ENCODE measurements at places on chromosomes 13 and 19.

GRCh38 chr19:56837004-56837403, 3.5 kb downstream of the PEG3 start:
- no peak for DNase-seq

- peak; percentile 66 for DNase-seq
Observed at GRCh38 chr13:29923554-29924481, 73.4 kb upstream of the UBL3 start.

GRCh38 chr13:93534181-93534700, 307.6 kb downstream of the GPC6 start:
- no peak for DNase-seq

DNA sequence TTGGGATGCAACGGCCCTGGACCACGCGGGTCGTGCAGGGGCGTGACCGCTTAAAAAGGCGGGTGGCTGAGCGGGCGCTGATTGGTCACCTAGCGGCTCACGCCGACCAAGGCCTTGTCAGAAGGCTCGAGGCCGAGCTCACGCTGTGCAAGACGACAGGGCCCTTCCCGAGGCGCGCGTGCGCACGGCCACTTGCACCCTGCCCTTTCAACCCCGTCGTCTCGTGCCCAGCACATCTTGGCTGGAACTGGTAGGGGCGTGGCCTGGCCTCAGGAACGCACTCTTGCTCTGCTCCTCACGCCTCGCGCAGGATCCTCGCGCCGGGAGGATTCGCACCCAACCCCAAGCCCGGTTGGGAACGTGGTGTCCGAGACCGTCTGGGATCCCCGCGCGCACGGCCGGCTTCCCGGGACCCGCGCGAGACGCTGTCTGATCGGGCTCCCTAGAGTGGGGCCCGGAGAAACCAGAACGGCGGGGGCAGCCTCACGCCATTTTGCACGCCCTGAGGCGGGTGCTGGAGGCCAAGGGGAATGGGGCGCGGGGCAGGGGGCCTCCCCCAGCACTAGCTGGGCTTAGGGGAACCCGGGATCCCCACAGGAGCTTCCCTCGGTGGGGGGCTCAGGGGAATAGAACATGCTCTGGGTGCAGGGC, at the start of gene MEIOSIN:
TSS of gene MEIOSIN (plus strand) at position 280 of the 651 bp plus-strand sequence. CDS start 1,938 bp downstream, outside the sequence.
- DNase-seq, result no peak

- peak; percentile 87 for DNase-seq
Observed at GRCh38 chr19:14479975-14480699, 5.0 kb upstream of the PTGER1 start.

- DNase-seq, result no peak
Observed at GRCh38 chr13:49246850-49247642, 679 bp upstream of the CDADC1 start.

DNA sequence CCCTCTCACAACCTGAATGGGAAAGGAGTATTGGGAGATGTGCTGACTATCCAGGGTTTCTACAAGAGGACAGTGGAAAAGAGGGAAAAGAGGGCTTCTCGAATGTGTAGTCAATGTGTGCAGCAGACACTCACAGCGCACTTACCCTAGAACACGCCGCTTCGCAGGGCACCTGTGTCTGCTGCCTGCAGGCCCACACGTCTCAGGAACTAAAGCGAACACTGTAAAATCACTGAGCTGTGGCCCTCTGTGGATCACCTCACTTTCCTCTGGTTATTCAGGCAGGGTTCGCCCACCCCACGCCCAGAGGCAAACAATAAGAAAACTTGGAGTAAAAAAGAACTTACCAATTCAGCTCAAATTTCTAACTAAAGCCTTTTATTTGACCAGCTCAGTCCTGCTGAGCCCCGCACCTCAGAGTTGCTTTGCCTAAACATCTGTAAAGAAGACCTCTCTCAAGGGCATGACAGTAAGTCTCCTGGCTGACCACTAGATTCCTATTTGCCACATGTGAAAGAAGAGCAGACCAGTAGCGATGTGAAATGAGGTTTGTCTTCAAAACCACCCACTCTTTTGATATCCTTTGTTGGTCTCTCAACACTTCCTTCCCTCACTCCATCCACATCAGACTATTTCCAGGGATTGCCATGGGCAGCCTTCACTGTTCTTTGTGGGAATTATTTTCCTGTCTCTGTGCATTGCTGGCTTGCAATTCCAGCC, 19.3 kb upstream of the DOCK9 start:
- no peak for DNase-seq

DNA sequence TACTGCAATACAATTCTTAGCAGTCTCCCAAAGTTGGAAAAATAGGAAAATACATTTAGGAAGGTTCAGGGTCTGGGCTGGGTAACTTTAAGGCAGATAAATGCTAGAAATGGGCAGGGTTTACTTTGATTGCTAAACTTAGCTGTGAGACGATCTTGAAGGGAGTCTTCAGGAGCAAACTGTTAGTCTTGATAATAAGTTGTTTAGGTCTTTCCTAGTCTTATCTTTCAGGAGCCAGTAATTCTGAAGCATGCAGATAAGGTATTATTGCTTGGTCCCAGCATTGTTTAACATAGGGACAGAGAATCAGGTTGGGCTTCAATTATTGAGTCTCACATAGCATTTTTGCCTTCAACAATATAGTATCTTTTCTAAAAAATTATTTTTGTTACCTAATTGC, 262.4 kb upstream of the MIR17HG start:
- DNase-seq, result no peak

GRCh38 chr13:72726726-72727416, 558 bp downstream of the MZT1 start:
- peak; percentile 21 for DNase-seq

DNA sequence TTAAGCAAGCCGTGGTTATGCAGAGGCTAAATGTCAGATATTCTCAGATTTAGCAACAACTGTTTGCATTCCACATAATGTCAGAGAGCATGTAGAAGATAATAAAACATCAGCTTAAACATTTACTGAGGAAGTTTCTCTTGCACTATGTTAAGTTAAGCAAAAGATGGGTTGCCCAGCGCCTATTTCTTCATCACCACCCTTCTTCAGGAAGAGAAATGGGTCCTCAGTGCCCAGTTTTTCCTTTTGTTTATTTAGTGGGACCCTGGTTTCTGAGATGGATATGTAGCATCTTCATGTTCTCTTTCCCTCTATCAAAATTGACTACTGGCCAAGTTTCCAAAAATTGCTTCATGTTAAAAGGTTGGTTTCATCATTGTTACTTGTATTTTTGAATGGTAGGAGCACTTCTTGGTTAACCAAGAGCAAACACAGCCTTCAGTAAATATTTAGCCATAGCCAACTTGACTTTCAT, 356.8 kb downstream of the RFC3 start:
- no peak for DNase-seq

DNA sequence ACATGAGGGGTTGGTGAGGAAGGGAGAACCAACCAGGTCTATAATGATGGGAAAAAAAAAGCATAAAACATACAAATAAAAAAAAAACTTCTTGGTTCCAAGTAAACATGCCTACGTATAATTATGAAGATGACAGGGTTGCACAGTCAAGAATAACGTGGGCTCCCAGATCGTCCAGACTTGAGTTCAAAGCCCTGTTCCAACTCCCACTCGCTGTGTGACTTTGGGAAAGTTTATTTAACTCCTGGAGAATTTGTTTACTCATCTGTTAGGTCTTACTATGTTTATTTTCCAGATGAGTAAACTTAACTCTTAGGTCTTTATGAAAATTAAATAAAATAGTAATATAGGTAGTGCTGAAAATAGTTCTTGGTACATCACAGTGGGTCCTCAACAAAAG, 13.8 kb downstream of the STARD13 start:
- DNase-seq, result no peak

DNA sequence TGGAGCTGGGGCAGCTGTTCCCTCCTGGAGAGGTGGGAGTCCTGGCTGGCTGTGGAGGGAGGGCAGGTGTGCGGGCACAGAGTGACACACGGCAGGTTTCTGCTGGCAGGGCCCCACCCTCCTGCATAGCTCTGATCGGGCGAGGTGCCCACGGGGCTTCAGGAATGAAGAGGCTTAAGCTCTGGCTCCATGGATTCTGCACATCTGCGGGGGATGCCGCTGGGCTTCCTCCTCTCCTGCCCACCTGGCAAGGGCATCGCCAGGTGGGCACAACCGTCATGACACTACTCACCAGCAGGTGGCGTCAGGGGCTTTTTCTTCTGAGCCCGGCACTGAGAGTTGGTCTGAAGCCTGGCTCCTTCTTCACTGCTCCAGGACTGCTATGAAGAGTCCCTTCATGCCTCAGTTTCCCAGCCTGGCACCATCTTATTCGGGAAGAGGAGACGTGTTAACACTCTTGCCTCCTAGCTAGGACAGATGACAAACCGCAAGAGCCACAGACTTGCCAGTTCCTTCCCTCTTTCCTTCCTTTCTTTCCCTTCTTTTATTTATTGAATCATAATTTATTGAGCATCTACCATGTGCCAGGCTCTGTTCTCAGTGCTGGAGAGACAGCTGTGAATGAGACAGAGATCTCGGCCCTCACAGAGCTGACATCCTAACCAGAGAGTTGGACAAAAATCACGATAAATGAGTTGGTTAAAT, 15.2 kb upstream of the PAK4 start:
- peak; percentile 85 for DNase-seq
